Naive thymus-derived CD4-positive, alpha-beta T cell (primary cell): ENCODE measurements at places on chromosomes 3 and 15. TPM values are rescaled to one million over a fixed set of nuclear protein-coding genes. Genes with fewer than 3 reads are reported as not detected.

ISG20 gene
- 415 TPM for polyA plus RNA-seq

LRTM1 gene
- polyA plus RNA-seq = not detected

SLC2A2 gene
- not detected for polyA plus RNA-seq

NT5DC2 gene
- 1.3 TPM for polyA plus RNA-seq

POMGNT2 gene
- 8.7 TPM for polyA plus RNA-seq
